ENCODE measurements at places on chromosomes 6 and 20.
A peak's percentile ranks its signal among the peaks of the same experiment; 100 is the strongest.

DNA sequence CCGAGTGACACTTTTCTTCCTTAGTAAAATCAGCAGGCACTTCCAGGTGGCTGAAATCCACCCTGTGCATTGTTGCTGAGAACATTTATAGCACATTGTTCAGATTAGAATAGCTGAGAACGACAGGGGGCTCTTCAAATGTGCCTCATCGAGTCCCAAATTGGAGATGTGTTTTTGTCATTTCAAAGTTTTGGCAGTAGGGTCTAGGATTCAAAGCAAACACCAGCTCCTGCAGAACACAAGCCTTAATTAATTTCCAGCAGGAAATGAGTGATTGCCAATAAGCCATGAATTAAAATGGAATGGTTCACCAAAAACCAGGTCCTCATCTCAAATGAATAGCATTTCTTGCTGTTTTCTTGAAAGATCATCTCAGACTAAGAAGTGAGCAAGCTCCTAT is 171.6 kb downstream of the PLCB1 start:
- no peak for DNase-seq

- DNase-seq: no peak
Measured at GRCh38 chr6:107843400-107843799, 19.3 kb upstream of the SCML4 start.

DNA sequence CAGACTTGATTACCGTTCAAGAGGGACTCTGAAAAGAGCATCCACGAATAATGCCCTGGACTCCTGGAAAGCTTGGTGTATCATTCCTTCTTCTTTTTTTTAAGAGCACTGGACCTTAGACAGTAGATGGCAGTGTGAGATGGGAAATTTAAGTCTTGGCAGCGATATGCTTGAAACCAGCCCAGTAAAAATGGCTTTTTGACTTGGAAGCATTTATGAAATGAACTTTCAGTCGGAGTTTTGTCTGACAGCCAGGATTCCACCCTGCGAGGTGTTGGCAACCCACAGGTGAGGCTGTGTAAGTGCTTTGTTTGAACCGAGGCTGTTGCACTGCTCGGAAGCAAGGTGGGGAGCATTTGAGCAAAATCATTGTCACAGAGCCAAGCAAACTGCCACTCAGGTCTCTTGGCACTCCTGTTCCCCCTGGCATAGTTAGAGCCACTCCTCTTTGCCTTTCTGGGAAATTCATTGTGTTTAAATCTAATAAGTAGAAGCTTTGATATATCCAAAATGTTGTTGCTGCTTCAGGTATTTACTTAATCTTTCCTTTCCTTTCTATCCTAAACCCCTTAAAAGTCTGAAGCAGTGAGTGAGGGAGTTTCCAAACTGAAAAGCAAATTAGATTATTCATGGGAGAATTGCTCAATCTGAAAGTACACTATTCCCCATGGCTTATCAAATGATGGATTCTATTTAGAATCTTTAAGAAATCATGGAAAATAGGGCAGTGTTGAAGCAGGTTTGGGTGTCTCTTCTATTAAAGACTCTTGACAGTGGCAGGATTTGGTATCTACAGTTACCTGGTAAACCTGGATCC is 272.8 kb upstream of the SLC35B3 start:
- DNase-seq: no peak

DNA sequence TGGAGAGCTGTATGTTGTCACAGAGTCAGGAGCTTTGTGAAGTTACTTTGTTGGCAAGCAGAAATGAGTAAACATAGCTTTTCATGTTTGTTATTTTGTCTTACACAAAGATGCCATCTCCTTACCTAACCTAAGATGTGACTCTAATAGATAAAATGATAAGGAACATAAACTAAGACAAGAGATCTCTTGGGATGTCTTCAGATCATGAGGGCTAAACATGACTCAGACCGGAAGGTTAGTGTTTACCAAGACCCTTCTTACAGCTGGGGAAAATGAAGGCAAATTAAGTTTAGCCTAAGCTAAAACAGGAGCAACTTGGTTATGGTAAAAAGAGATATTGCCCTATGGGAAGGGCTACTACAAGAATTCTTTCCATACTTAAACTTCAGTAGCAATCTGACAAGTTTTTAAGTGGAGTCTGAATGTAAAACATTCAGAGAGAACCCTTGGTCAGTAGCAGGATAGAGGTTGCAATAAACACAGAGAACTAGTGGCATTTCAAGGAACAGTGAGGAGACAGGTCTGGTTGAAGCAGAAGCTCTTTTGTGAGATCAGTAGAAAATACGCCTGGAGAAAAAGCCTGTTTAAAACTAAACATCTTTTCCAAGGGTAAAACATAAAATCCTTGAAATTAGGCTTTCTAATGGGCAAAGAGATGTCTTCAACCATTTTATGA is 29.9 kb downstream of the SGK1 start:
- no peak for DNase-seq

DNA sequence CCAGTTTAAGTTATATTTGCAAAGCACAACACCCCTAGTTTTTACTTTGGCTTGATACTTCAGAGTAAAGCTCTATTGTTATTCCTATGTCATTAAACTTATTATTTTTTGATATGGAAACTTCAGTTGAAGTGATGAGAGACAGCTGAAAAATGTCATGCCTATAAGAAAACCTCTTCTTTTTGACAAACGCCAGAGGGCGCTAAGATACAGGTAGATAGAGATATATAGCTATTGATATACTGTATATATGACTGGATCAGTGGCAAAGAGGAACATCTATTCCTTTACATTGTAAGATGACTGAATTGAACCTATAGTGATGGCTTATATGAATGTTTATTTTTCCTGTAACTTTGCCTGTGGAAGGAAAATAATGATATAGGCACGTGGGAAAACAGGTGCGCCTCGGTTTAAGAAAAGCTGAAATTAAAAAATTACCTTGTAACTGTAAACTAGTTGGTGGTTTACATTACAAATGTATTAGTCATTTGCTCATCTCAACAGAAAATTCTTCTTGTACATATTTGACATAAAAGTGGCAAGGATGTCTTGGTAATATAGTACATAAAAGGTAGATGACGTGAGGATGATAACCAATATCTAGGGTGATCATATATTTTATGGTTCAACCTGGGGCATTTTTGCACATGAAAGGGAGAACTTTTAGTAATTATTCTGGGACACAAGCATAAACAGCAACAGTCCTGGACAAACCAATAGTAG is 74.1 kb downstream of the LAMA4 start:
- DNase-seq: no peak

GRCh38 chr20:58740356-58741308 is 48.0 kb downstream of the NPEPL1 start:
- DNase-seq: peak; percentile 46

DNA sequence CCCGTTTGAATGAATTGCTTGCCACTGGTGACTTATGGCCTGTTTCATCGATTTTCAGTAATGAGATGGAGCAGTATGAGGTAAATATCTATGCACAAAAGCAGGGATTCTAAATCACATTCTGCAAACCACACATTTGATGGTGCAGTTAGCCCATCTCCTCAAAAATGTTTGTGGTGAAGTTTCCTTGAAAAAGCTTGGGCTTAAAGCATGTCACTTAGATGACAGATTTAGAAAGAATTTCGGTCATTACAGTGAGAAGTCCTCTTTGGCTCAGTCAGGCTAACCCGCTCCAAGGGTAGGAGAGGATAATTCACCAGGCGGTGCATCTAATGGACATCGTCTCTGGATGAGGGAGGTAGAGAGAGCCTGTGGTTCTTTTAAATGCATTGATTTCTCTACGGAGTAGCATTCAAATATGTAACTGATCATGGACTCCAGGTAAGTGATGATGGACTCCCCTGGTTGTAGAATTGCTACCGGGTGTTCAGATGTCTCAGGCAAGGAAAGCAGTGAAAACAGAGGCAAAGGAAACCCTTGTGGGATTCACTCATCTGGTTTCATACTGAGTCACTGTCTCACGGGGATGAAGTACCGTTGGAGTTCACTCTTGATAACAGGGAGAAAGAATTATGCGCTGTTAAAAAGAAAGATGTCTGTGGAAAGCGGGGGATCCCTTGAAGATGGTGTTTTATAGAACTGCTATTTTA is 65.3 kb downstream of the AIG1 start:
- no peak for DNase-seq

Measured in left forelimb (tissue), 1 donor.